Smooth muscle cell of bladder (primary cell): ENCODE measurements at places on chromosomes 4 and X. TPM values are rescaled to one million over a fixed set of nuclear protein-coding genes. Genes with fewer than 3 reads are reported as not detected.

The TMEM35A gene
- total RNA-seq, result 3.1 and 3.4 TPM in 2 replicates

The GCNA gene
- 1.5 and 2.0 TPM in 2 replicates for total RNA-seq

The DCAF12L1 gene
- total RNA-seq, result not detected in 2 replicates

The HSD17B13 gene
- total RNA-seq, result 0.14 and 0.18 TPM in 2 replicates

The ARL9 gene
- total RNA-seq, result 0.28 and 0.46 TPM in 2 replicates

The TMEM33 gene
- 28.0 and 40.7 TPM in 2 replicates for total RNA-seq

The SH3BP2 gene
- 9.7 and 10.3 TPM in 2 replicates for total RNA-seq

The ARHGAP6 gene
- 2.4 and 8.7 TPM in 2 replicates for total RNA-seq

The SLC25A43 gene
- 11.7 and 18.5 TPM in 2 replicates for total RNA-seq

The EGF gene
- 0.37 and 0.43 TPM in 2 replicates for total RNA-seq

The TRIM60 gene
- total RNA-seq, result not detected in 2 replicates

The CAPN6 gene
- not detected in 2 replicates for total RNA-seq

The STBD1 gene
- 7.0 and 10.9 TPM in 2 replicates for total RNA-seq

The CAMK2D gene
- 92.9 and 96.3 TPM in 2 replicates for total RNA-seq

The KIAA1210 gene
- not detected in 2 replicates for total RNA-seq

The MAP9 gene
- 7.8 and 8.7 TPM in 2 replicates for total RNA-seq

The MAGEA1 gene
- 0.14 TPM in 1 of 2 replicates, not detected in the other for total RNA-seq

The TCEAL5 gene
- total RNA-seq, result not detected in 2 replicates

The DDX53 gene
- not detected in 2 replicates for total RNA-seq

The BEX5 gene
- total RNA-seq, result not detected in 2 replicates

The PLK4 gene
- total RNA-seq, result 1.1 and 1.4 TPM in 2 replicates

The MAGEB2 gene
- not detected in 2 replicates for total RNA-seq

The SORCS2 gene
- 1.1 and 3.8 TPM in 2 replicates for total RNA-seq

The TMEM255A gene
- total RNA-seq, result 0.09 TPM in 1 of 2 replicates, not detected in the other

The SCML1 gene
- total RNA-seq, result 6.4 and 7.9 TPM in 2 replicates

The PDE6B gene
- total RNA-seq, result 1.1 and 1.3 TPM in 2 replicates

The USP17L18 gene
- total RNA-seq, result not detected in 2 replicates

The SERTM2 gene
- 2.1 and 2.3 TPM in 2 replicates for total RNA-seq

The SMIM20 gene
- 33.6 and 35.8 TPM in 2 replicates for total RNA-seq

The GYPE gene
- total RNA-seq, result 0.74 and 1.3 TPM in 2 replicates

The DUSP21 gene
- total RNA-seq, result not detected in 2 replicates

The PPP4R3C gene
- not detected in 2 replicates for total RNA-seq

The SASH3 gene
- total RNA-seq, result not detected in 2 replicates

The ART3 gene
- total RNA-seq, result 0.09 and 0.28 TPM in 2 replicates

The PABPC1L2A gene
- not detected in 2 replicates for total RNA-seq

The WDR45 gene
- total RNA-seq, result 36.3 and 43.1 TPM in 2 replicates

The TLR1 gene
- 0.85 and 0.92 TPM in 2 replicates for total RNA-seq

The ARX gene
- not detected in 2 replicates for total RNA-seq

The FGF5 gene
- 2.1 and 2.3 TPM in 2 replicates for total RNA-seq

The RAB41 gene
- total RNA-seq, result not detected in 2 replicates

The CCSER1 gene
- 0.14 and 0.74 TPM in 2 replicates for total RNA-seq

The ZNF182 gene
- total RNA-seq, result 2.8 and 3.0 TPM in 2 replicates

The GPR34 gene
- not detected in 2 replicates for total RNA-seq

The HGFAC gene
- not detected in 2 replicates for total RNA-seq

The BMX gene
- under 0.01 and 0.14 TPM in 2 replicates for total RNA-seq

The C4orf50 gene
- under 0.01 TPM in 1 of 2 replicates, not detected in the other for total RNA-seq

The CACNA1F gene
- total RNA-seq, result not detected in 2 replicates

The TRIML2 gene
- total RNA-seq, result 0.14 and 0.18 TPM in 2 replicates

The TEX13C gene
- not detected in 2 replicates for total RNA-seq

The PNMA6F gene
- not detected in 2 replicates for total RNA-seq

The XG gene
- total RNA-seq, result 7.9 and 8.4 TPM in 2 replicates

The MORF4L2 gene
- 504 and 507 TPM in 2 replicates for total RNA-seq

The ZDHHC15 gene
- total RNA-seq, result under 0.01 TPM in 2 replicates

The IL3RA gene
- 0.09 TPM in 1 of 2 replicates, not detected in the other for total RNA-seq

The REPS2 gene
- 0.09 and 0.14 TPM in 2 replicates for total RNA-seq

The SOWAHD gene
- 0.18 and 0.43 TPM in 2 replicates for total RNA-seq

The NAP1L2 gene
- 0.85 and 1.1 TPM in 2 replicates for total RNA-seq

The RRH gene
- total RNA-seq, result under 0.01 and 0.09 TPM in 2 replicates
